ENCODE measurements at places on chromosomes 5 and 9. TPM values are rescaled to one million over a fixed set of nuclear protein-coding genes. Genes with fewer than 3 reads are reported as not detected.

DNA sequence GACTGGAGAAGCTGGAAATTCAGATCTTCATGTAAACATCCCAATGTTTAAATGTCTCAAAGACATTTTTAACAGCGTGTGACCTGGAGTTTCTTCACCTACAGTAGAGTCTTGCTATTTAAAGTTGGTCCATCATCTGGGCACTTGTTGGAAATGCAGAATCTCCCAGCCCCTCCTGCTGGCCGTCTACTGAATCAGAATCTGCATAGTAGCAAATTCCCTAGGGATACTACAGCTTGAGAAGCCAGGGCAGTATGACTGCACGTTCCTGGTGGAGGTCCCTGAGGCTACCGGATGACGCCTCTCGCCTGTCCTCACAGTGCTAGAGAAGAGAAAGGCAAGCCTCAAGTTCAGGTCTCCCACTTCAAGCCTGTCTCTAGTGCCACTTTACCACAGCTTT lies 15.7 kb downstream of the SAP30L start:
- no peak for DNase-seq
- H3K27ac ChIP-seq: no peak overlapping the region
- no peaks in the 10 kb centered on the region for H3K4me1 ChIP-seq
- H3K27me3 ChIP-seq: peaks cover 2% of the 10 kb centered on the region
- H3K4me3 ChIP-seq: no peak overlapping the region

- no peaks in the 10 kb centered on the region for H3K36me3 ChIP-seq
- DNase-seq: no peak
- H3K4me1 ChIP-seq: no peaks in the 10 kb centered on the region
- H3K4me3 ChIP-seq: no peak overlapping the region
Measured at GRCh38 chr5:95446560-95447221, 55.5 kb downstream of the FAM81B start.

GRCh38 chr5:1127959-1128785 lies 16.3 kb upstream of the SLC12A7 start:
- no peak overlapping the region for H3K4me3 ChIP-seq
- DNase-seq: no peak
- no peak overlapping the region for H3K27ac ChIP-seq

- H3K4me3 ChIP-seq: no peak overlapping the region
- DNase-seq: no peak
- peaks cover 3% of the 10 kb centered on the region for H3K36me3 ChIP-seq
- no peaks in the 10 kb centered on the region for H3K4me1 ChIP-seq
- H3K27me3 ChIP-seq: no peaks in the 10 kb centered on the region
Measured at GRCh38 chr9:7827056-7827455, 27.5 kb upstream of the DMAC1 start.

DNA sequence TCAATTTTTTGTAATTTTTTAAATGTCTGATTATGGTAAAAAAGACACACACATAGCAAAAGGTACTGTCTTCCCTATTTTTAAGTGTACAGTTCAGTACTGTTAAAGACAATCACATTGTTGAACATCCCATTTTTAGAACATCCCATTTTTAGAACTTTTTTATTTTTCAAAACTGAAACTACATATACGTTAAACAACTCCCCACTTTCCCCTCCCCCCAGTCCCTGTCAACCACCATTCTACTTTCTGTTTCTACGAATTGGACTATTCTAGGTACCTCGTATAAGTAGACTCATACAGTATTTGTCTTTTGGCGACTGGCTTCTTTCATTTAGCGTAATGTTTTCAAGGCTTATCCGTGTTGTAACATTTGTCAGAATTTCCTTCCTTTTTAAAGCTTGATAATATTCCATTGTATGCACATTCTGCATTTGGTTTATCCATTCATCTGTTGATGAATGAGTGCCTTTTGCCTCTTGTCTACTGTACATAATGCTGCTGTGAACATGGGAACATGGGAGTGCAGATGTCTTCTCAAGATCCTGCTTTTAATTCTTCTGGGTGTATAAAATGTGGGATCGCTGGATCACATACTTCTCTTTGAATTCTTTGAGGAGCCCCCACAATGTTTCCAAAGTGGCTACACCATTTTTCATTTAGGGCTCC lies 154.0 kb downstream of the PIK3R1 start:
- peak overlapping the region; percentile 71 for H3K4me3 ChIP-seq
- H3K27ac ChIP-seq: peak overlapping the region; percentile 90
- DNase-seq: no peak
- peaks cover 26% of the 10 kb centered on the region for H3K36me3 ChIP-seq

DNA sequence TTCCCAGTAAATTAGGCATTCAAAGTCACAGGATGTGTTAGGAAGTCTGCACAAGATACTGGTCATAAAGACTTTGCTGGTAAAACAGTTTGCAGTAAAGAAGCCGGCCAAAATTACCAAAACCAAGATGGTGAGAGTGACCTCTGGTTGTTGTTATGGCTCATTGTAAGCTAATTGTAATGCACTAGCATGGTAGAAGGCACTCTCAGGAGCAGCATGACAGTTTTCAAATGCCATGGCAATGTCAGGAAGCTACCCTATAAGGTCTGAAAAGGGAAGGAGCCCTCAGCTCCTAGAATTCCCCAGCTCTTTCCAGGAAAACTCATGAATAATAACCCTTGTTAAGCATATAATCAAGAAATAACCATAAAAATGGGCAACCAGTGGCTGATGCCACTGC lies 64.3 kb upstream of the TNC start:
- DNase-seq: no peak
- no peak overlapping the region for H3K27ac ChIP-seq
- no peak overlapping the region for H3K4me3 ChIP-seq
- no peaks in the 10 kb centered on the region for H3K36me3 ChIP-seq
- peaks cover 4% of the 10 kb centered on the region for H3K27me3 ChIP-seq

GRCh38 chr5:67187006-67187715 lies 9.4 kb downstream of the CD180 start:
- H3K36me3 ChIP-seq: peaks cover 21% of the 10 kb centered on the region
- peaks cover 49% of the 10 kb centered on the region for H3K4me1 ChIP-seq
- peak overlapping the region; percentile 57 for H3K27ac ChIP-seq
- no peak for DNase-seq
- H3K27me3 ChIP-seq: no peaks in the 10 kb centered on the region

DNA sequence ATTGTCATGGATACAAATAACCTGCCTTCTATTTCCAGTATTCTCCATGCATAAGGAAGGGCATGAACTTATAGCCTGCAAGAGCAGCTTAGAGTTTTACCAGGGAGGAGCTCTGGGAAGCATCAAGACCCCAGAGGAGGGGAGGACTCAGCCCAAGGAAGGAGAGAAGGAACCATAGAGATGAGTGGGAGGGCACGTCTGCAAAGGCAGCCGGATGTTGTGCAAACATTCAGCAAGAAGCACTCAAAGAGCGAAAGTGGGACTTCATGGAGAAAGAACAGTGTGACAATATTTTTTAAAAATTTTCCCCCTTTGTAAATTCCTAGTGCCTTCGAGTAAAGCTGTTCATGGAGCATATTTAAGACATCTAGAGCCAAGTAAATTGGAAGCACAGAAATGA lies 270.1 kb upstream of the PTGER4 start:
- H3K4me3 ChIP-seq: peak overlapping the region; percentile 77
- peaks cover 11% of the 10 kb centered on the region for H3K36me3 ChIP-seq

- no peak for DNase-seq
- peaks cover 10% of the 10 kb centered on the region for H3K27me3 ChIP-seq
- no peak overlapping the region for H3K4me3 ChIP-seq
- no peak overlapping the region for H3K27ac ChIP-seq
Measured at GRCh38 chr5:171660434-171660833, 125.2 kb upstream of the SMIM23 start.

- H3K27ac ChIP-seq: no peak overlapping the region
- H3K36me3 ChIP-seq: no peaks in the 10 kb centered on the region
- no peak overlapping the region for H3K4me3 ChIP-seq
Measured at GRCh38 chr5:129977810-129978209, 73.5 kb downstream of the CHSY3 start.

- no peaks in the 10 kb centered on the region for H3K36me3 ChIP-seq
- no peak overlapping the region for H3K4me3 ChIP-seq
- H3K4me1 ChIP-seq: no peaks in the 10 kb centered on the region
- H3K27me3 ChIP-seq: peaks cover 1% of the 10 kb centered on the region
Measured at GRCh38 chr5:122680623-122681350, 94.1 kb upstream of the SNX2 start.

DNA sequence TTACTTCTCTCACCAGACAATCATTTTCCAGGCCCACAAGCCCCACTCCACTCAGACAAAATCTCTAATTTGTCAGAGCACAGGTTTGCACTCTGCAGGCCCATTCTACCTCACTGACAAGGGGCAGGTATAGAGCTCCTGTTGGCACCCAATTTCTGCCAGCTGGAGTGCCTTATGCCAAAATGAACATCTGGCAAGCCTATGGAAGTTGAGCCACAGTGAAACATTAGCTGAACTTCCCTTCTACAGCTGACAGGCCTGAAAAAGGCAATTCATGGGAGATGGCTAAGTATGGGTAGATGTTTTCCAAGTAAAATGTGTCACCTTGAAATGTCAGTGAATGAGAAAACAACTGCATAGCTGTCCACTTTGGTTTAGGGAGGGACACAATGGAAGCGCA lies 87.0 kb downstream of the SPOCK1 start:
- peaks cover 4% of the 10 kb centered on the region for H3K27me3 ChIP-seq
- no peak for DNase-seq
- H3K4me3 ChIP-seq: no peak overlapping the region

DNA sequence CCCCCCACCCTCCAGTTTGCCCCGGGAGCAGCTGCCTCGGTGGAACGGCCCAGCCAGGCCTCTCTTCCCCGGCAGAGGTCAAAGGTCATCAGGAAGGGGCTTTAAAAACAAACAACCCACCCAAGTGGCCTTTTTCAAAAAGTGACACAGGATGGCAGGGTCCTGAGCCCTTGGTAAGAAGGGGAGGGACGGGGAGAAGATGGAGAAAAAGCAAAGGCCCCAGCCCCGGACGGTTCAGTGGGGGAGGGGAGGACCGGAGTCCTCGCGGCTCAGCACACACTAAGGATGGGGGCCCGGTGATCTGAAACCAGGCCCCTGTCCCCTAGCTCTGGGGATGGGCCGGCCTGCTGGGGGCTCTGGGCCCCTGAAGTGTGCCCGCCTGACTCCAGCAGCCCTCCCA lies 1.1 kb downstream of the PRRX2 start:
- H3K4me3 ChIP-seq: no peak overlapping the region
- DNase-seq: no peak
- no peak overlapping the region for H3K27ac ChIP-seq
- H3K4me1 ChIP-seq: peaks cover 6% of the 10 kb centered on the region
- H3K36me3 ChIP-seq: no peaks in the 10 kb centered on the region

DNA sequence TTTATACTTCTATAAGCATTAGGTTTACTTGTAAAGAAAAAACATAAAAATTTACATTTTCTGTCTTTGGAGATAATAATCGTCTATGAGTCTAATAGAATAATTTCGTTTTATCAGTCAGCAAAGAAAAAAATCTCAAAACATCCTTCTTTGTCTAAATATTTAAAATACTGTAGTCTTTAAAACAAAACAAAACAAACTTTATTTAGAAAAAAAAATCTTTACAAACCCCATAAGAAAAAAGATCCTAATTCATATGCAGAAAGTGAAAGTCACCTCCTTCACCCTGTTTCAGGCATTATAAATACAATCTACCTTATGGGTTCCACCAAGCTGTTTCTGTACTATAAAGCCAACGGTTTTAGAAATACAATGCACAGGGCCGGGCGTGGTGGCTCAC lies 5.6 kb downstream of the LARS1 start:
- peaks cover 16% of the 10 kb centered on the region for H3K36me3 ChIP-seq
- H3K4me3 ChIP-seq: no peak overlapping the region
- DNase-seq: no peak

DNA sequence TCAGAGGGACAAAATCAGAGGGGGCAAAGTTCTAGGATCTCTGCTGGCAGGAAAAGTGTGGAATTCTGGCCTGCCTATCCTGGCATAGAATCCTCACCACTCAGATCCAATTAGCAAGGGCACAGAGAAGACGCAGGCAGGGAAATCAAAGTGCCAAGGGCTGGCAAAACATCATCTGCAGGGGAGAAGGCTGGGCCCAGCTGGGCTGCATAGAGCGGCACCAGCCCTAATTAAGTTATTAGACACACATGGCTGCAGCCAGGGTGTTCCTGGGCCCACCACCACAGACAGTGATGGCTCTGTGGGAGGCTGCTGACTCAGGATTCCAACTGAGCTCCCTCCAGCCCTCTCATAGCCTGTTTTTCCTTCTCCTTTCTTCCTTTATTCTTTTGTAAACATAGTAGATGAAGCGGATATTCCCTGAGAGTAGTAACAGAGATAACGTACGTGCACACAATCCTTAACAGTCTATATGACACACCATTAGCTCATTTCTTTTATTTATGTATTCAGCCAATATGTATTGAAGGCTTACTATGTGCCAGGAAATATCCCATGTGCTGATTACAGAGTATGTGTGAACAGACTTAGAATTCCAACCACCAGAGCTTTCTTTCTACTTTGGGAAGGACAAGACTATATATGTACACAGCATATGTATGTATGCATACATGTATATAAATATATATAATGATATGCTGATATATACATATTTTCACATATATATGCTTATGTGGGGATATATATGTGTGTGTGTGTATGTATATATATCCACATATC lies 236.1 kb downstream of the ASTN2 start:
- H3K27ac ChIP-seq: no peak overlapping the region
- no peaks in the 10 kb centered on the region for H3K4me1 ChIP-seq
- H3K4me3 ChIP-seq: no peak overlapping the region
- H3K36me3 ChIP-seq: no peaks in the 10 kb centered on the region

GRCh38 chr5:161966564-161966963 lies 101.0 kb upstream of the GABRG2 start:
- H3K36me3 ChIP-seq: no peaks in the 10 kb centered on the region
- DNase-seq: no peak
- no peaks in the 10 kb centered on the region for H3K27me3 ChIP-seq
- H3K4me1 ChIP-seq: no peaks in the 10 kb centered on the region
- no peak overlapping the region for H3K4me3 ChIP-seq
- H3K27ac ChIP-seq: no peak overlapping the region

DNA sequence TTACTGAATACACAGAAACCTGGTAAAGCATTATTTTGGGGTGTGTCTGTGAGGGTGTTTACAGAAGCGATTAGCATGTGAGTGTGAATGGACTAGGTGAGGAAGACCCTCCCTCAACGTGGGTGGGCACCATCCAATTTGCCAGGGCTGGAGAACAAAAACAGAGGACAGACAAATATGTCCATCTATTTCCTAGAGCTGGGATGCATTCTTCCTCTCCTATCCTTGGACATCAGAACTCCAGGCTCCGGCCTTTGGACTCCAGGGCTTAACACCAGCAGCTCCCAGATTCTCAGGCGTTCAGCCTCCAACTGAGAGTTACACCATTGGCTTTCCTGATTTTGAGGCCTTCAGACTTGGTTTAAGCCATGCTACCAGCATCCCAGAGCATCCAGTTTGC lies 65.8 kb upstream of the CHD1 start:
- H3K36me3 ChIP-seq: no peaks in the 10 kb centered on the region
- H3K27ac ChIP-seq: no peak overlapping the region
- H3K4me1 ChIP-seq: peaks cover 4% of the 10 kb centered on the region
- no peak overlapping the region for H3K4me3 ChIP-seq
- DNase-seq: no peak
- H3K27me3 ChIP-seq: peaks cover 2% of the 10 kb centered on the region

Gene CFAP90
- total RNA-seq: not detected

Gene TOR4A
- total RNA-seq: 8.1 TPM

Gene C5orf52
- total RNA-seq: not detected

Gene SLC2A8
- 3.4 TPM for total RNA-seq

Gene HAPLN1
- total RNA-seq: not detected

Gene FAM78A
- total RNA-seq: 104 TPM

Gene SRP19
- 57.0 TPM for total RNA-seq

Gene RECK
- total RNA-seq: 9.3 TPM

Gene GRM6
- total RNA-seq: not detected

Gene OGN
- not detected for total RNA-seq

Gene PCDHB12
- not detected for total RNA-seq

Gene FST
- total RNA-seq: not detected

Gene S1PR3
- total RNA-seq: 0.06 TPM

Data from activated naive CD8-positive, alpha-beta T cell treated with anti-CD3 and anti-CD28 coated beads, Interleukin-2, amount 10 ng/mL, durations not matched to agents 7 days and 5 days (primary cell).